ENCODE measurements at places on chromosomes 3 and 15.

DNA sequence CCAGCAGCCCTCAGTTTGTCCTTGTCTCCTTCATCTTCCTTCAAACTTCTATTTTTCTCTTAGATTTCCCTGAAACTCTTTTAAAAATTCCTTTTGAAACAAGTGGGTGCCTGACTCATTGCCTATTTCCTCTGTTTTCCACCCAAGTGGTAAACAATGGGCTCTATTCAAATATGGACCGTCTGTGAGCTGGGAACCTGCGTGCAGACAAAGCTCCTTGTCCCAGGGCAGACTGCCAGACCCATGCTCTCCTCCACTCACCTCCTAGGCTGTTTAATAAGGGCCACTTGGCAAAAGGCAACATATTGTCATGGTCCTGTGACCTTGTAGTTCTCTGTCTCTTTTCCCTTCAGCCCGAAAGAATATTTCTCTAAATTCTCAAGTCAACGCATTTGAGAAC is 332.7 kb upstream of the THBS1 start:
- DNase-seq: peak; percentile 1

DNA sequence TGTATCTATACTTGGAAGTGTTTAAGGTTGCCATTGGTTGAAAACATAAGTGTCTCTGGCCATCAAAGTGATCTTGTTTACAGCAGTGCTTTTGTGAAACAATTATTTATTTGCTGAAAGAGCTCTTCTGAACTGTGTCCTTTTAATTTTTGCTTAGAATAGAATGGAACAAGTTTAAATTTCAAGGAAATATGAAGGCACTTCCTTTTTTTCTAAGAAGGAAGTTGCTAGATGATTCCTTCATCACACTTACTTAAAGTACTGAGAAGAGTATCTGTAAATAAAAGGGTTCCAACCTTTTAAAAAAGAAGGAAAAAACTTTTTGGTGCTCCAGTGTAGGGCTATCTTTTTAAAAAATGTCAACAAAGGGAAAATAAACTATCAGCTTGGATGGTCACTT is 19.7 kb downstream of the B3GNT5 start:
- no peak for DNase-seq

GRCh38 chr3:123766193-123767008 is 117.7 kb downstream of the MYLK start:
- no peak for DNase-seq

DNA sequence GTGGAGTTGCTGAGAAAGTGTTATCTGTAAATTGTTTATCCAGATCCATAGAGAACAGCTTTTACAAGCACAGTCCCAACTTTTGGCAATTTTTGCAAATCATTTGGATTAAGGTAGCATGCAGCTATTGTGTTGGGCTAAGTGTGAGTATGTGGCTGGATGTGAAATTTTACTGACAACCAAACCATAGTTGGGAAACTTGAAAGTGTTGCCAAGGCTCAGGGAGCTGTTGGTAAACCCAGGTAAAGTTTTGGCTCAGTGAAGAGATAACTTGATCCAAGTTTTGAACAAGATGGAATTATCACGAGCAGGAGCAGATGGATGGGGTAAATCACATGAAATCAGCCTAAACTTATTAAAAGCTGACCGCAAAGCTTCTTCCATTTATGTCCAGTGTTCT is 90.0 kb upstream of the HES1 start:
- no peak for DNase-seq

DNA sequence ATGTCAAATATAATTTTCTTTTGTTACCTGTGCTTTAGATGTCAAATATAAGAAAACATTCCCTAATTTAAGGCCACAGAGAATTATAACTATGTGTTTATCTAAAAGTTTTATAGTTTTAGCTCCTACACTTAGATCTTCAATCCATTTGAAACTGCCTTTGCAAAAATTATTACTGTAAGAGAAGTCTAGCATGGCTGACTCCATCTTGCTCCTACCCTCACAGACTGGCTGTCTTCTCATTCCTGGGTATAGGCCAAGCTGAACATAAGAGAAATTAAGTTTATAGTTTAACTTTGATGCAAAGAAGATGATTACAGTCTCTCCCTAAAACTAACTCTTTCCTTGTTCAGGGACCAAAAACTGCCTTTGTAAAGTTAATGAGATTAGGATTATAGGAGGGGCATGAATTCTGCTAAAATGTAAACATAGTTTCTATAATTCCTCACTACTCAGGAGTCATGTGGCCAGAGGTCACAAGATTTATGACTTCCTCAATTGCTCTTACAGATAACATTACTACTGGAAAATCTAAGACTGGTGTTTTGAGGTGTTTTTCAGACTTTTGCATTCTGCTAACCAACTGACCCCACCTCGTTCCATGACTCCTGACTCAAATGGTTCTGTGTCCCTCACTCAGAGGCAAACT is 184.0 kb downstream of the BCHE start:
- no peak for DNase-seq

DNA sequence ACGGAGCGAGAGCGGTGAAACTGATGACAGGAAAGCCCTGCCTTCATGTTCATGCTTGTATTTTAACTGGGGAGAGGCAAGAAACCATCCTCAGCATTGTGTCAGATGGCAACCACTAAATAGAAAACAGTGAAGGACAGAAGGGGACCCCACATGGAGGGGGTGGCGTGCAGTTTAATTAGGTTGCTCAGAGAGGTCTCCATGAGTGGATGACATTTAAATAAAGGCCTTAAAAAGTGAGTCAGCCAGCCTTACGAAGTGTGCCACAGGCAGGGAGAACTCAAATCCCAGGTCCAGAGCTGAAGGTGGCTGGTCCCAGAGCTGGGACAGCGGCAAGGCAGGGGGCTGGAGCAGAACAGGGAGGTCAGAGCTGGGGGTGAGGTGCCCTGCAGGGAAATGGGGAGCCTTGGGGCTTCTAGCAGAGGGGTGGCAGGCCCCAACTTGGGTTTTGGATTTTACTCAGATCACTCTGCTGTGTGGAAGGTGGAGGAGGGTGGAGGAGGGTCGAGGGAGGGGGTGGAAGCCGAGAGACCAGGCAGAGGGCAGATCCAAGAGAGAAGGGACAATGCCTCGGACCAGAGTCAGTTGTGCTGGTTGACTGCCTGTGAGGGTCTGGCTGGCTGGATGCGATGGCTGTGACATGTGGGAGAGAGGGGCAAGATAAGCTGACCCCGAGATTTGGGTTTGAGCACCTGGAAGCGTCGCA is 73.7 kb downstream of the KLF13 start:
- no peak for DNase-seq

DNA sequence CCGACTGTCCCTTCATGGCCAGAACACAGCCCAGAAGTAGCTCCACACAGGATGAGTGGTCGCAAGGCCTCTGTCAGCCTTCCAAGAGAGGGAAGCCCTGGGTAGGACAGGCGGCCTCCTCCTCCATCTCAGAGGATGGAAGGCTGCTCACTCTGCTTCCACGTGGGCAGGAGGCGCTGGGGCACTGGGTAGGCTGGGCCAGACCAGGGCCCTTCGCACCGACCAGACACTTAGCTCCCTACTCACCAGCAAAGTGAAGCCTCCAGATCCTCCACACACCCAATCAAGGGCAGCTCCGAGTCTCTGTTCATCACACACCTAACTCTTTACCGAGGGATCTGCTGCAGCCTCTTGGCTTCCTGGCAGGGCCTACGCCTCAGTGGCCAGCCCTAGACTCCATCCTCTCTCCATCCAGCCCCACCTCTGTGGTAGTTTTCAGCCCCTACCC is 24.3 kb upstream of the PLXNA1 start:
- DNase-seq: no peak

GRCh38 chr3:173037840-173038483 is 103.1 kb downstream of the SPATA16 start:
- no peak for DNase-seq

DNA sequence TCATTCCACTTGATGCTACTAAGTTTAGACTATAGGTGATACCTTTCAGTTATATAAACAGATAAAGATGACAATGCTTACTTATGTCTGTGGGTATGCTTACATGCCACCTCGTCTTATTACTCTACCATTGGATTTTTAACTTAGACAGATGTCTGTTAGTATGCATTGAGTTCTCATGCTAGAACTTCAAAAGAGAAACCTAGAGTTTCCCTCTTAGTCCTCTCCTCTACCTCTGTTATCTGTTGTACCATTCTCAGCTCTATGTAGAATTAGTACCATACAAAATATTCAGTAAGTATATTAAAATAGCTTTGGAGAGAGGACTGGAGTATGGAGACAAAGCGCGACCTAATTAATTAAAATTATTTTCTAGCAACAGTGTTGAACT is 111.3 kb downstream of the BBX start:
- no peak for DNase-seq

- DNase-seq: no peak
Measured at GRCh38 chr3:33437556-33438283, 2.5 kb downstream of the UBP1 start.

- no peak for DNase-seq
Measured at GRCh38 chr15:69734699-69735098, 282.1 kb downstream of the RPLP1 start.

DNA sequence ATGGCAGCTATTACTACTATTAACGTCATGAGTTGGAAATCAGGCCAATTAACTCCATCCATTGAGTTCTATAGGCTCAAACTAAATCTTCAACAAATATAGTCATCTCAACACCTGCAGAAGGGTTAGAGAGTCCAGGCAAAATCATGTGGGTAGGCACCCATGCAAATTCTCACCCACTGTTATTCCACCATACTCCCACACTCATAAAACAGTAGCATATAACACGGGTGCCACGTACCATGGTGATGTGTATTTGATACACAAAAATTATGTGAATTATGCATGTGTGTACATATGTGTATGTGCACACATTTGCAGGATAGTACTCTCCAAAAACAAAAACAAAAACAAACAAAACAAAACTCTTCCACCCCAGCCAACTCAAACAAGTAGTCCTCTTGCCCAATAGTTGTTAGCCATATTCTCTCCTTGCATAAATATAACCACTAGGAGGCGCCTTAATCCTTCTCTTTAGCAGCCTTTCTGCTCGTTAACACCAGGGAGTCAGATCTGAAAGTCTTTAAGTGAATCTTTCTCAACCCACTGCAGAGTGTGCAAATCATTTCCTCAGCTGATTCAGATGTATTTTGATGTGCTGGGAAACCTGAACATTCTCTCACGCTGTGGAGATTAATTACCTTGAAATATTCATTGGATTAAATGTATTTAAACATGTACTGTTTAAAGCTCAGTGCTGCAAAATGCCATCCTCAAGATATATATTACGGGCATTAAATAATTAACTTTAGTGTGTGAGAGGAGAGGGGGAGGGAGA is 38.0 kb upstream of the COPB2 start:
- DNase-seq: no peak

DNA sequence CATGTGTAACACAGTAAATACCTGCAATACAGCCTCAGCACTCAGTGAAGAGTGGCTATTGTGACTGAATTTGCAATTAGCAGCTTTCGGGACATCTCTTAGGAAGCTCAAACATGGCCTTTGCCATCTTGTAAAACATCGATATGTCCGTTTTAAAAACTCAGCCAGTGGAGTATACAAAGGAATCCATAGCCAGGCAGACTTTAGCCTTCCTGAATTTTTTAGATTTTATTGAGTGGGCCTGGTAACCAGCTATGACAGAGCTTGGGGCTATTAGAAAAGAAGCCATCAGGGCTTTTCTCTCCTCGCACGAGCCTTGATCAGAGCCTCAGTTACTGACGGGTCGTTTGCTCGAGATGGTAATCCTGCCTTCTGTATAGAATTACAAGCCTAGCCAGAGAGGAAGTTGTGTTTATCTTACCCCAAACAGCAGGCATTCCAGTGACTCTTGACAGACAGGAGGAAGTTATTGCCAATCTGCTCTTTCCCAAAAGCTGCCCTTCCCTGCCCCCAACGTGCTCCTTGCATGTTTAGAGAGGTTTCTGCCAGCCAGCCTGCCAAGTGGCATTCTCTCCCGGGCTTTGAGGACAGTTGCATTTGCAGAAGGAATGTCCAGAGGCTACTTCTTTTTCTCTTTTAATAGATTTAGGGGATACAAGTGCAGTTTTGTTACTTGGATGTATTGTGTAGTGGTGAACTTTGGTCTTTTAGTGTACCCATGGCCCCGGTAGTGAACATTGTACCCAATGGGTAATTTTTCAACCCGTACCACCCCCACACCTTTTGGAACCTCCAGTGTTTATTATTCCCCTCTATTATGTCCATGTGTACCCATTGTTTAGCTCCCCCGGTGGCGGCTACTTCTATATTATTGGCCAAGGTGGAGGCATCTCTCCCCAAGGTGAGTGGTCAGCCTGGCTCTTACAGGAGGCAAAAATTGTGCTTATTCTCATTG is 40.6 kb downstream of the ITPR1 start:
- DNase-seq: no peak

DNA sequence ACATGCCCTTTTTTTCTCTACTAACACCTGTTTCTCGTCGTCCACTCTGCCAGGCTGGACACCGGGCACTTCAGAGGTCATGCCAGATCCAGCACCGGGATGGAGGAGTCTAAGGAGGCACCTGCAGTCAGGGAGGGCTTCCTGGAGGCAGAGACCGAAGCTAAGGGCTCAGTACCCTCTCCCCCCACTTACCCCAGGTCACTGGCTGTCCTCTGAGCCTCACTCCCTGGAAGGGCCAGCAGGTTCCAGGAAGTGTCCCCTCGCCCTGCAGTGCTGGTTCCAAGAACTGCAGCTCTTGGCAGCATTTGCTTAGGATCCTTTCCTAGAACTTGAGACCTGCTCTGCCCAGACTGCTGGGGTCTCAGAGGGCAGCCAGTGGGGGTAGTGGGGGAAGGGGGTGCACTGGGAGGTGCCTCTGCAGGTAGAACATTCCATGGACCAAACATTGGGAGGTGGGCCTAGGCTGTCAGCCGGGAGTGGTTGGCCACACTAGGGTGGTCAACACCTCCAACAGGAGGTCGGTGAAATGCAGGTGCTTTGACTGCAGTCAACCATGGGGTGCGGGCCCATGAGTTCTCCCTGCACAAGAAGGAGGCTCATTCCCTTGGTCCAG is 11.3 kb downstream of the CISH start:
- no peak for DNase-seq

GRCh38 chr15:58880320-58880719 is 53.2 kb downstream of the SLTM start:
- DNase-seq: no peak

DNA sequence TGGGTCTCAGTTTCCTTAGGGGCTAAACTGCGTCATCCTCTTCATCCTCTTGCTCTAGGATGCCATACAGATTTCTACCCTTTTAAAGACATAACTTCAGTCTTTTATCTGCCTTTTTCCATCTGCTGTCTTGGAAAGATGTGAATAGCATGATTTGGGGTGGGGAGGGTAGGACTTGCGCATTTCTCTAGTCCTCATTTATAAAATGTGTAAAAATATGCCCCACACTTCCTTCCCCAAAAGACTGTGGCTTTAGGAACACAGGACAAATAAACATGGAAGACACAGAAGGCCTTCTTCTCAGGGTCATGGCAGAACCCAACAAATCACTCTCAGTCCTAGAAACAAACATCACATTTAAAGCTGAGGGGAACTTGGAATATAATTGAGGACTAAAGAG is 48.4 kb upstream of the BCL6 start:
- DNase-seq: no peak
